CD4-positive, CD25-positive, alpha-beta regulatory T cell (primary cell): ENCODE measurements at places on chromosomes 4 and X. TPM values are rescaled to one million over a fixed set of nuclear protein-coding genes. Genes with fewer than 3 reads are reported as not detected.

DNA sequence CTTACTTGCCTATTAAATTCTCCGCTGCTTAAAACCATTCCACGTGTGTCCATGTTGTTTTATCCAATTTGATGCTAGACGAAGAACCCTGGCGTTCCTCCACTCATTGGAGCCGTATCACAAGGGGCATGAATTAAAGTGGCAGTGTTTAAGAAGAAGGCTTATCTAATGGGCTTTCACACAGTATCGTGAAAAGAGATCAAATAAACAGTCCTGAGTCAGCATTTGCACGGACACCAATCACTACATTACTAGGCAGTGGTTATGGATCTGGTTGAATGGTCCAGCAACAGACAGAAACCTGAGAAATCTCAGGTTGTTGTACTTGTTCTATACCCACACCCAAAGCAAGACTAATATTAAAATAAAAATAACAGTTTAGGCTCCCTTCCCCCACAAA lies 671.6 kb downstream of the FAT4 start:
- no peaks in the 10 kb centered on the region for H3K4me1 ChIP-seq
- H3K36me3 ChIP-seq = no peaks in the 10 kb centered on the region
- no peak overlapping the region for H3K4me3 ChIP-seq
- no peaks in the 10 kb centered on the region for H3K27me3 ChIP-seq
- DNase-seq = no peak

The RHOXF1 gene
- total RNA-seq = 4.7 TPM

DNA sequence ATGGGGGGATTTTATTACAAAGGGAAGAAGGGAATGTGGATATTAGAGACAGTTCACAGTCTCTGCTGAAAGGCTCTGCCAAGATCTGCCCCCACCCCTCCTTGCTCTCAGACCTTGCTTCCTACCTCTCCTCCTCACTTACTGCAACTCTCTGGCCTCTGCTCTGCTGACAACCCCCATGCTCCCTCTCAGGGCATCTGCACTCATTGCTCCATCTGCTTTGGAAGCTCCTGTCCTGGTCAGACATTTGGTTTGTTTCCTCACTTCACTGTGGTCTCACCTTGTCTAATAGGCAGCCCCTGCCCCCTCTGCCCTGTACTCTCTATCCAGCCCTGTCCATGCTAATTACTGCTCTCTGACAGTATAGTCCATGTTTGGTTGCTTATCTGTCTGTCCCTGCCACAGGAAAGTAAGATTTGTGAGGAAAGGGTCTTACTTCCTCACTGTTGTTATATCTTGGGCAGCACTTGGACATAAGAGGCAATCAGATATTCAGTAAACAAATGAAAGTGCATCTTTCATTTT lies 189.3 kb downstream of the PTTG2 start:
- H3K27me3 ChIP-seq = no peaks in the 10 kb centered on the region
- no peak for DNase-seq
- peaks cover 7% of the 10 kb centered on the region for H3K4me1 ChIP-seq
- no peaks in the 10 kb centered on the region for H3K36me3 ChIP-seq
- no peak overlapping the region for H3K27ac ChIP-seq

The FAM9B gene
- total RNA-seq = not detected

GRCh38 chrX:131675596-131676194 lies 131.8 kb downstream of the OR13H1 start:
- H3K27me3 ChIP-seq = no peaks in the 10 kb centered on the region
- no peaks in the 10 kb centered on the region for H3K36me3 ChIP-seq
- H3K4me3 ChIP-seq = no peak overlapping the region
- no peak overlapping the region for H3K27ac ChIP-seq
- no peaks in the 10 kb centered on the region for H3K4me1 ChIP-seq
- DNase-seq = no peak
